ENCODE measurements at places on chromosomes 3 and 15.

DNA sequence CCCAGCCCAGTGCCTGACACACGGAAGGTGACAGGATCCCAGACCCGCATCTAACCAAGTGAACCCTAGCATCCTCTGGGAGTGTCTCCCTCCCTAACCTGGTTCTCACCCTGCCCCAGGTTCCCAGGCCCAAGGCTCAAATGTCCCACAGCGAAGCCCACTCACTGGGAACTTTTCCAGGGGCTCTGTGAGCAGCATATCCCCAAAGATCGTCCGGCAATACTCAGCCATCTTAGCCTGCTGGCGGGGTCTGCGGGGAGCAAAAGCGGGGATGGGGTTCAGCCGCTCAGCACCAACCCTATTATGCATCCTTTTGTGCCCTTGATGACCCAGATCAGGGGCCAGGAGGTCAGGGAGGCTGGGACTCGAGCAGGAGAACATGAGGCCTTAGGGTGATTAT, 10.4 kb downstream of the PLCB2 start:
- no peak for DNase-seq

GRCh38 chr3:188054541-188054940, 99.4 kb upstream of the LPP start:
- DNase-seq, result no peak

DNA sequence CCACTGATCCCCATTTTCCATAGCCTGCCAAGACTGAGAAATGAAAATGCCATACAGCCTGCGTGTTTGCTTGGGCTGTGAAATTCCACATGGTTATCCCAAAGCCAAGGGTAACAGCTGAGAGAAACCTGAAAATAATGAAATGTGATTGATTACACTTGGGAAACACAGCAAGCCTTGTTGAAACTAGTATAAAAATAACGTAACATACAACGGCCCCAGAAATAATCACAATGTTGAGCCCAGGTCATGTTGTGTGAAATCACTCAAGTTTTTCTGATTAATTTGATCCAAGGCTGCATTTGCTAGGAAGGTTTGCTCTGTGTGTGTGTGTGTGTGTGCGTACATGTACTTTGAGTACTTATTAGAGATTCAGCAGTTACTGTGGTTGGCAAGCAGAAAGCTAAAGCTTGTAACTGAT, 269.0 kb downstream of the OXSM start:
- DNase-seq, result peak; percentile 6

- DNase-seq, result peak; percentile 23
Measured at GRCh38 chr15:69340243-69340900, 41.7 kb downstream of the PAQR5 start.

- DNase-seq, result no peak
Measured at GRCh38 chr3:10356461-10356981, 35.6 kb upstream of the SEC13 start.

DNA sequence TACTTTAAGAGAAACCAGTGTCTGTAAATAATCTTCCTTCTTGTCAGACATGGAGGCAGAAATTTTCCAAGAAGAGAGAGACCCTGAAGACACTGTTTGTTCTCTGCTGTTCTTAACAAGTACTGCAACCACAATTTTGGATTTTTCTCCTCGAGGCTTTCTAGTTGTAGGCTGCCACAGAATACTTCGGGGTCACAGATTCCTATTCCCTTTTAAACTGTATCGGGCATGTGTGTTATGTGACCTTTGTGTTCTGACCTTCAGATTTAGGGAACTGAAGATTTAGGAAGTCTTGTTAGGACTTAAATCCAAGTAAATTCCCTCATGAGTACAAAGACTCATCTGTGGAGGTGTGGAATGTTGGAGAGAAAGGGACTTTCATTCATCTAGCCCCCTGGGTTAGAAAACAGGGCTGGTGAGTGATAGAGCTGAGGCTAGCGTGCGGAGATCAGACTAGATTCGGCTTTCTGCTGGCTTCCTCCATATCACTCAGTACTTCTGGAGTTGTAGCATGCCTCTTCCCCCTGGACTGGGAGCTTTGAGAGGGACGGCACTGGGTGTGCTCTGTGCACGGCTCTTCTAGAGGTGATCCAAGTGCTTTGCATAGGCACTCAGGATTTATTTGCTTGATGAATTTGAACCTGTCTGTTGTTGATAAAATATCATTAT, 237.0 kb downstream of the LPP start:
- DNase-seq, result no peak

DNA sequence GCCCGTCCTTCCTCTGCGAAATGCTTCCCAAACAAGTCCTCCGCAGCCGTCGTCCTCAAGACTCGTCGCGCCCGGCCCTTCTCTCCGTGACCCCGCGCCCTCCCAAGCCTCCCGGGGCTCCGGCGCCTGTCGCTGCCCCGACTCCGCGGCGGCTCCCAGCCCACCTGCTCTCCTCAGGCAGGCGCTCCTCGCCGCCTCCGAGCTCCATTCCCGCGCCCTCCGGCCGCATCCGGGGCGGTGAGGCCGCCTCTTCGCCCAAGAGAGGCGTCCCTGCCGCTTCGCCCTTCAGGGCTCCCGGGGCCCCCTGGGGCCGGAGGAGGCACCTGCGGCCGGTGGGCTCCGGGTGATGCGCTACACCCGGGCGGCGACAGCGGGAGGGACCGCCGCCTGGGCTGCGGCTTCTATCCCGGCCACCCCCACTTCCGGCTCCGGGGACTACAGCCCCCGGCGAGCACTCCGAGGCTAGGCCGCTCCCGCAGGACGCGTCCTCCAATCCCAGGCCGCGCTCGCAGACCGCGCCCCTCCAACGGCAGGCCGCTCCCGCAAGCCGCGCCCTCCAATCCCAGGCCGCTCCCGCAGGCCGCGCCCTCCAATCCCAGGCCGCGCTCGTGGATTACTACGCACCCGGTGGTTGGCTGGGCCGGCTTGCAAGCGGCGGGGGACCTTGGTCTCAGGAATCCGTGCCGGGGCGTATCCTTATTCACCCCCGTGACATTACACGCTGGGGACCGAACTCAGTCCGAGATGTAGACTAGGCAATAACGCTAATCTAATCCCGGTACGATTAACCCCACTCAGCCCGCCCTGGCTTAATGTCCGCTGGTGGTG, at the start of gene RUBCN:
RUBCN (minus strand) TSS at position 414 of the 828 bp plus-strand sequence; CDS start at position 229, 185 bp downstream.
- DNase-seq, result peak; percentile 97

DNA sequence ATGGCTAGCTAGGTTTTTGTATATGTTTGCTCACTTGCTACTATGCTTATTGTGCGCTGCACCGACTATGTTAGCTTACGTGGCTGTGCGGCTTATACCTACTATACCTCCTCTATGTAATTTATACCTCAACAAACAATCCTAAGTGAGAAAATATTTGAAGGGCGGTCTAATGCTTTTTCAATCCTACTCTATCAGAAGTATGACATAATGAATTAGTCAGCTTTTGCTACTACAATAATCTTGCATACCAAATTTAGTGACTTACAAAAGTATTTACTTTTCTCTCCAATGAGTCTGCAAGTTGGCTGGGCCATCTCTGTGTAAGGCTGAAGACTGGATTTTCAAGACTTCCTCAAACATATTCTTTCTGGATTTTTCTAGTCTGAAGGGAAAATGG, 391.2 kb upstream of the NECTIN3 start:
- peak; percentile 9 for DNase-seq

- DNase-seq, result no peak
Measured at GRCh38 chr15:57517030-57517671, 74.6 kb upstream of the MYZAP start.

- no peak for DNase-seq
Measured at GRCh38 chr15:69323893-69324430, 25.2 kb downstream of the PAQR5 start.

GRCh38 chr3:126679831-126680666, 24.0 kb upstream of the CHCHD6 start:
- no peak for DNase-seq

GRCh38 chr3:135163701-135164100, 368.6 kb downstream of the EPHB1 start:
- DNase-seq, result no peak

GRCh38 chr3:187992609-187993008, 161.3 kb upstream of the LPP start:
- no peak for DNase-seq

GRCh38 chr15:31268108-31268501, 58.5 kb upstream of the KLF13 start:
- DNase-seq, result no peak

DNA sequence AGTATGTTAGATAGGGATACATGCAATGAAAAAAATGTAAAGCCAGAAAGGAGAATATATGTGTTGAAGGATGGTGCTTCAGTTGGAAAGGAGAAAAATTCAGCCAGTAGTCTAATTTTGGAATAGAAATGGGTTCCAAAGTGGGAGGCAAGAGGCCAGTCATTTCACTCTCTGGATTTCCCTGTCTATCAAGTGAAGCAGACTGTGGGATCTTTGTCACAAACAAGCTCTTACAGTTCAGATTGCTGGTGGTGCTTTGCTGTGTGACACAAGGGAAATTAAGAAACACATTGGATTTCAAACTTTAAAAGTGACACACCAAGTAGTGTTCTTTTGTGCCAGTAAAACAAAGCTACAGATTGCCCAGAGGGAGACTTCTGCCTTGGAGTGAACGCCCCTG, 82.0 kb upstream of the BFSP2 start:
- no peak for DNase-seq

GRCh38 chr15:50854601-50855490, 53.6 kb upstream of the AP4E1 start:
- peak; percentile 17 for DNase-seq

GRCh38 chr15:66765478-66766281, 63.6 kb downstream of the SMAD6 start:
- DNase-seq, result peak; percentile 100

DNA sequence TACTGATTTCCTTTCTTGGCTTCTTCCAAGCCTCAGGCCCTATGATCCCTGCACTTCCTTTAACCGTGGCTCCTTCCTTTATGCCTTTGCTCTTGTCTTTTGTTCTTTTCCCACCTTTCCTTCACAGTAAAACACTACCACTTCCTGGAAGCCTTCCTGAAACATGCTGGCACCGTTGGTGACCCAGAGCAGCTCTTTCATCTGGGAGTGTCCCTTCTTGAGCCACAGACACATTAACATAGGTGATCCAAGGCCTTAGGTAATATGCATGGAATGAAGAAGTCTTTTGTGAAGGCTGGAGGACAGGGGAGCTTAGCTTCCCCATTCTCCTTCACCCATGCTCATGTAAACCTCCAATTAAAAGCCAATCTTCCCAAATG, 39.4 kb downstream of the AMOTL2 start:
- DNase-seq, result peak; percentile 88

- DNase-seq, result peak; percentile 97
Measured at GRCh38 chr15:90400759-90401314, 12.8 kb downstream of the IQGAP1 start.

DNA sequence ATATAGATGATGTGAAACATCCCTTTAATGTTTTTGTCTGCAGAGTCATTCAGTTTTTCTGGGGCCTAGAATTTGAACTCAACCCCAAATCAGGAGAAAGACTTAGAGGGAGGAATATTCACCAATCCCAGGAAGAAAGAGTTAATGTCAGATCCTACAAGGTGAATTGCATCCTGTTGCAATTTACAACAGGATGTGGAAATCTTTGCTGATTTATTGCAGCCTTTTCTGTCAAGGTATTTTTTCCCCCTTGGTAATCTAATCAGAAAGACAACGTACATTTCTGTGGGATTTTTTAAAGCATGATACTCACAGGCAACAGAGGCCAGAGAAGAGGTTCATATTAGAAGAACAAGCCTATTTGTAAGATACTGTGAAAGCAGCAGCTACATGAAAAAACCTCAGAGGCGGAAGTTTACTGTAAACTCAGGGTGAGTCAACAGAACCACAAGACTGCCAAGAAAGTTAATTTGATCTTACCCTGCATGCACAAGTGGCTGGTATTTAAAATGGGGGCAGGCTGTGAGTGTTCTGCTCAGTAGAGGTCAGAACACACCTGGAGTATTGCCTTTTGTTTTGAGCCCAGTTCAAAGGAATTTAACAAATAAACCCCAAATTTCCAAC, 531.9 kb downstream of the AGBL1 start:
- peak; percentile 48 for DNase-seq

- no peak for DNase-seq
Measured at GRCh38 chr15:31106495-31107300, 5.2 kb upstream of the TRPM1 start.

DNA sequence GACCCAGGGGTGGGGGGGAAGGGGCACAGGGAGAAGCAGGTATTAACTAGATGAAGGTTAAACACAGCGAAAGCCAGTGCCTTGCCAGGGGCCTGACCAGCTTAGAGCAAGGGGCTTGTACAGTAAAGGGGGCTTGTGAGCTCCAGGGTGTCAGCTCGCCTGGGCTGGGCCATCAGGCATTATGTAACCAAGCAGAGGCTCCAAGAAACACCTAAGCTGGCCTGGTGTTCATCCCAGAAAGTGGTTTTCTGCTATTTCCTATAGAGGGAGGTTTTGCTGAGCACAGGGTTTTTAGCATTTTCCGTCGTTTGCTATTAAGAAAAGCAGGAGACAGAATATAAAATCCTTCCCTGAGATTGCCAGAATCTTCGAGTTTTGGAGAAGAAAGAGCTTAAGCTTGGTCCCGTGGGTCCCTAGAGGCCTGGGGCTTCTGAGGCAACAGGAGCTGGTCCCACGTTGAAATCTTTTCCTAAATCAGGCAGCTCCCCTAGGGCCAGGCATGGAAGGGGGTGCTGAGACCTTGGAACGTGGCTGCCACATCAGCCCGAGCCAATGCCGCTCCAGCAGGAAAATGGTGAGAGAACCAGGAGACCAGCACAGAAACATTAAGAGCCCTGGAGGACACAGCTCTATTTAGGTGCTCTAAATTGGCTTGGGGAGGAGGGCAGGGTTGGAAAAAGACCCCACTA, 71.4 kb downstream of the ISG20 start:
- no peak for DNase-seq

- peak; percentile 94 for DNase-seq
Measured at GRCh38 chr3:172520301-172520831, 2.9 kb downstream of the TNFSF10 start.

DNA sequence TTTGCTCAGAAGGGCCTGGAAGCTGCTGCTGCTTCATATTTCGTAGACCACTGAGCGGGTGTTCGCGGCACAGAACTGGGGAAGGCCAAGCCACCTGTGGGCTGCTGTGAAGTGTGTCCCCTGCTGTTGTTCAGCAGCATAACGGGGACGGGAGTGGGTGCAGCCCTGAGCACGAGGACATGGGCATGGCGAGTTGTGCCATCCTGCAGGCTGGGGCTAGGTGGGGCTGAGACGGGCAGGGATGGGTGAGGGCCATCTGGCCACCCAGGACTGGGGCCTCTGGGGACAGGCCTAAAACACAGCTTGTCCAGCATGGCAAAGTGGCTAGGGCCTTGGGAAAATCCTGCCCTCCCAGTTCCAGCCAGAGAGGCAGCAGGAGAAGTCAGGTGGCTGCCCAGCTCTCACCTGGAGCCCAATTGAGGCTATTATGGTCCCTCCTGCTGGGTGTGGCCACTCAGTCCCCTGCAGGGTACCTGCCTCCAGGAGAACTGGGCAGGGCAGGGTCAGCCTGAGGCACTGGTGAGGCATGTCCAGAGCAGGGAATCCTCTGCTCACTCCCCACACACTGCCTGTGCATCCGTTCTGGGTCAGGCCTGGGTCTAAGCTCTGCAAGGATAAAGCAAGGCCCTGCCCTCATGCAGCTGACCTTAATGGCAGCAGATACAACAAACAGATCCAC, 29.5 kb downstream of the CFAP100 start:
- DNase-seq, result no peak

GRCh38 chr15:44662478-44663409, 718 bp downstream of the SPG11 start:
- DNase-seq, result peak; percentile 81
